Ammon's horn (tissue), 1 donor: ENCODE measurements at places on chromosomes 3 and 15.

- no peak for DNase-seq
Measured at GRCh38 chr3:59688636-59689035, 638.8 kb upstream of the CFAP20DC start.

DNA sequence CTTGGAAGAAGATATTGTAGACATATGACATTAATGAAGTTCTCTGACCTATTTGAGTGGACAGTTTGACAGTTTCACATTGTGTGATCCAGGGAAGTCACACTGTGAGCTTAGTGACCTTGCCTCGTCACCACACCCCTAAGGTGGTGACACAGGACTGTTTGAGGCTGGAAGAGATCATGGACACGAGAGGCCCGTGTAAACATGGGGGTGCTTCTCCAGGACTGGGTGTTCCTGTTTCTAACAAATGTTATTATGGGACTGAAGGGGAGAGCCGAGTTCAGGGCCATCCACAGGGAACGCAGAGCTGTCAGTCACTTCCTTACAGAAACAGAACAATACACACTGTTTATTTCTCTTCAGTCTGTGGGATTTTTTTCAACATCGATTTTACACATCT is 96.5 kb upstream of the DNAJC19 start:
- no peak for DNase-seq

DNA sequence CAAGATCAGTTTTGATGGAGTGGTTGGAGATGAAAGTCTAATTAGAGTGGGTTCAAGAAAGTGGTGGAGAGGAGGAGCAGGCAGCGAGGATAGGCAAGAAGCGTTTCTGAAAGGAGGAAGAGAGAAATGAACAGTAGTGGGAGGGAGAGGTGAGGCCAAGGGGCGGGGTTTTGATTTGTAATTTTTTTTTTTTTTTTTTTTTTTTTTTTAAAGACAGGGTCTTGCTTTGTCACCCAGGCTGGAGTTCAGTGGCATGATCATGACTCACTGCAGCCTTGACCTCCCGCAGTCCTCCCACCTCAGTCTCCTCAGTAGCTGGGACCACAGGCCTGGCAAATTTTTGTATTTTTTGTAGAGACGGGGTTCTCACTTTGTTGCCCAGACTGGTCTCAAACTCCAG is 36.6 kb downstream of the MRAS start:
- DNase-seq, result no peak

DNA sequence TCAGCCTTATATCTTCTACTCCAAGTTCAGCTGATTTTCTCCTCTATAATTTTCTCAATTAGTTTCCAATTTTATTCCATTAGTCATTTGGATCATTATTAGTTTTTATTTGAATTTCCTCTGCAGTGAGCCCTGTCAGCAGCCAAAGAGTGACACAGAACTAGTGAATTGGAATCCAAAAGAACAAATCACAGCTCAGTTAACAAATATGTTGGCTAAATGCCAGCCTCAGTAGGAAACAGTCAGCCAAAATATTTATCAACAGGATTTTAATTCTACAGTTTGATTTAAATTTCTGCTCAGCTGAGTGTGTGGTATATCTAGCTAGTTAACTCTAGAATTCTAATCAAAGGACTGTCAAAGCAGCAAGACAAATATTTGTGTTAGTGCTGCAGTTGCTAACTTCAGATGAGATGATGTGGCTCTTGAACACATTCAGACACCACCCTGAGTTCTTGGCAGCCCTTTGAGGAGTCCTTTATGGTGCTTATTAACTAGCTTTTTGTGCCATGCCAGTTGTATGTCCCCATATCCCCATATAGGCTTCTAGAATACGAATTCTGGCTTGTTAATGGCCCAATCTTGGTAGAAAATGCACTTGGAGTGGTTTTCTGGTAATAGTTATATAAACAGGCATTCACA is 194.5 kb downstream of the CPNE4 start:
- DNase-seq, result no peak

DNA sequence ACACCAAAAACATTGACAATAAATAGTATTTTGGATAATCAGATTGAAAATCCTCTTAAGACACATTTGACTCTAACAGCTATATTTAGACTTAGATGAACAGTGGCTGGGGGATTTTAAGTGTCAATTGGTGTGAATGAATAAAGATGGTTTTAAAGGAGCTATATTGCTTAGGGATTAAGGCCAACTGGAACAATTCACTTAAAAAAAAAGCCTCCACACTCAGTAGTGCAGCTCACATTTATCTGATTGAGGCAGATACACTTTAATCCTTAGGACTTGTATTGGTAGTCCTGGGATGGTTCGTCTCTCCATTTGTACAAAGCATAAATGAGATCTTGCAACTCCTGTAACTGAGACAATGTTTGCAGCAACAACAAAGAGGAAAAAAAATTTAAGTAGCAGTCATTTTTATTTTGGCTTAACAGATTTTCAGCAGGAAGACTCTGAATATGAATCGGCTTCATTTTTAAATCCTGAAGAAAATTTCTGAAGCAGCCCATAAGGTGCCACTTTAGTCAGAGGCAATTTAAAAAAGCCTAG is 112.0 kb downstream of the UACA start:
- DNase-seq, result no peak

DNA sequence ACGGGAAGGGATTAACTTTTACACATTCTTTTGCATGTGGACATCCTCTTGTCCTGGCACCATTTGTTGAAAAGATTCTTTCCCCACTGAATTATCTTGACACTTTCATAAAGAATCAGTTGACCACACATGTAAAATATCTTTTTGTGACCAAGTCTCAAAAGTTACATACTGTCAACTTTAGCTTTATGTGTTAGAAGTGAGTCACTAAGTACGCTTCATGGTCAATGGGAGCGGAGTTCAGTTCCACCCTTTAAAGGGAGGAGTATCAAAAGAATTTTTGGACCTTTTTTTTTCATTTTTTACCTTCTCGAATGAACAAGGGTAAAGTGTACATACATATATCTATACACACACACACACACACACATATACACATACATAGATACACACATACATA is 35.4 kb downstream of the MAPK6 start:
- DNase-seq, result no peak

GRCh38 chr3:197364410-197365071 is 66.1 kb upstream of the DLG1 start:
- no peak for DNase-seq

GRCh38 chr15:40958146-40958545 is 4.9 kb downstream of the CHAC1 start:
- DNase-seq, result no peak

GRCh38 chr3:123349566-123350435 is 99.1 kb downstream of the ADCY5 start:
- no peak for DNase-seq

- DNase-seq, result no peak
Measured at GRCh38 chr3:188936597-188937107, 235.1 kb upstream of the TPRG1 start.

DNA sequence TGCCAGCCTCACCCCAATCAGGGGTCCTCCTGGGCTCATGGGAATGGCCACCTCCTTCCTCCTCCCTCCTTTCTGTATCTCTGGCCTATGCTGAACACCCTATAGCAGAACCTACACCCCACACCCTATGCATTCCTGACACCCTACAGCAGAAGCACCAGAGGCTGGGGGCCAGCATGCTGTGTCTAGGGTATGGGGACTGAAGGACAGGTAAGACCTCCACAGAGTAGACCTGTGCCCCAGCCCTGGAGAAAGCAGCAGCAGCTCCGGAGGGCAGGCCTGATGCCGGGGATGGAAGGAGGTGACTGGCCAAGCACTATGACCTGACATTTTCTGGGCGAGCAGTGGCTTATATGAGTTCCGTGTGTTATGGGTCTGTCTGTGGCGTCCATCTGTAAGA is 66.9 kb downstream of the TLE3 start:
- no peak for DNase-seq

DNA sequence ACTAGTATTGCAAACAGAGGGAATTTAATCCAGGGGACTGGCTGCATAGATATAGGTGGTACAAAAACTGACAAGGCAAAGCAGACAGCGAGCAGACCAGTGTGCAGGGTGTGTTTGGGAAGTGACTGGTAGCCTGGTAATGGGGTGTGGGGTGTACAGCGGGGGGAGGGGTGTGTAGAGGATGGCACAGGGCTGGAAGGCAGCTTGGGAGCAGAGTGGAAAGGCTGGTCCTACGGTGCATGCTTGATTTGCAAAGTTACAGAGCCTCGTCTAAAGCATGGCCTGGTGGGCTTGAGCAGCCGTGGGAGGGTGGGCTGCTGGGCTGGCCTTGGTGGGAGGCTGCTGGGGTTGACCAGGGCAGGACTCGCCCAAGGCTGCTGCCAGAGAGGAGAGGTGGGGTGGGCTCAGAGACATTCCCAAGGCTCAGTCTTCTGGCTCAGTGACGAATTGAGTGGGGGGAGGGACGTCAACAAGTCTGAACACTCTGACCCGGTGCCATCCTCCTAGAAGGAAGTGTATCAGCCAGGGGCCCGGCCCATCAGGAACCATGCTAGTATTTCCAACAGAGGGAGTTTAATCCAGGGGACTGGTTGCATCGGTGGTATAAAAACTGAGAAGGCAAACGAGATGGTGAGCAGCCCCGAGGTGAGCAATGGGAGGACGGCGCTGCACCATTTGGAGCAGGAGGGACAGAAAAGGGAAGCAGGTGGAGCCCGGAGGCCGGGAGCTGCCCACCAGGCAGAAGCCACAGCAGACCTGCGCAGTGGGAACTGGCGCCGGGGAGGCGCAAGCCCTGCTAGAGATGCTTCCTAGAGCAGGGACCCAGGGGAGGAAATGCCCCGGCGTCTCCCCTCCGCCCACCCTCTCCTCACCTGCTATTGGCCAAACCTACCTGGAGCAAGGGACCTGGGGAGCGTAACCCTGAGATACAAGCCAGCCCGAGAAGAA is 29.2 kb downstream of the CPN2 start:
- DNase-seq, result no peak

DNA sequence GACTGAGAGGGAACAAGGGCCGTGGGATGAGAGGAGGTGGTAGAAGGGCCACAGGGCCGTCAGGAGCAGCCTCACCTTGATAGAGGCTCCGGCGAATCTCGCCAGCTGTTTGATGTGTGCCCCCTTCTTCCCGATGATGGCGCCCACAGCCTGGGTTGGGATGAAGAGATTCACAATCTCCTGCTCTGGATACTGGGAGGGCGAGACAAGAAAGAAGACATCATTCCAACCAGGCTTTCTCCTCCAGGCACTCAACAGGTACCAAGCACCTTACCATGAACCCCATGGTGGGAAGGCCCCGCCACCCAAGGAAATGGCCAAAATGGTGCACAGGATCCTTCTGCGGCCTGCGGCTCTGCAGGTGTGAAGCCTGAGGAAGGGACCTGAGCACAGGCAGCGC is 71.1 kb downstream of the SENP2 start:
- DNase-seq, result no peak

GRCh38 chr3:30248423-30248822 is 358.0 kb upstream of the TGFBR2 start:
- no peak for DNase-seq

GRCh38 chr15:48974882-48975281 is 11.2 kb upstream of the SHC4 start:
- DNase-seq, result no peak

- DNase-seq, result peak; percentile 7
Measured at GRCh38 chr3:185825006-185825638, at the start of gene IGF2BP2. TSS of gene IGF2BP2 (minus strand) at chr3:185825042. CDS start at chr3:185824960, 82 bp downstream.

GRCh38 chr15:91625506-91625905 is 228.0 kb upstream of the SLCO3A1 start:
- no peak for DNase-seq

- no peak for DNase-seq
Measured at GRCh38 chr15:67732671-67733374, 92.5 kb upstream of the SKOR1 start.

DNA sequence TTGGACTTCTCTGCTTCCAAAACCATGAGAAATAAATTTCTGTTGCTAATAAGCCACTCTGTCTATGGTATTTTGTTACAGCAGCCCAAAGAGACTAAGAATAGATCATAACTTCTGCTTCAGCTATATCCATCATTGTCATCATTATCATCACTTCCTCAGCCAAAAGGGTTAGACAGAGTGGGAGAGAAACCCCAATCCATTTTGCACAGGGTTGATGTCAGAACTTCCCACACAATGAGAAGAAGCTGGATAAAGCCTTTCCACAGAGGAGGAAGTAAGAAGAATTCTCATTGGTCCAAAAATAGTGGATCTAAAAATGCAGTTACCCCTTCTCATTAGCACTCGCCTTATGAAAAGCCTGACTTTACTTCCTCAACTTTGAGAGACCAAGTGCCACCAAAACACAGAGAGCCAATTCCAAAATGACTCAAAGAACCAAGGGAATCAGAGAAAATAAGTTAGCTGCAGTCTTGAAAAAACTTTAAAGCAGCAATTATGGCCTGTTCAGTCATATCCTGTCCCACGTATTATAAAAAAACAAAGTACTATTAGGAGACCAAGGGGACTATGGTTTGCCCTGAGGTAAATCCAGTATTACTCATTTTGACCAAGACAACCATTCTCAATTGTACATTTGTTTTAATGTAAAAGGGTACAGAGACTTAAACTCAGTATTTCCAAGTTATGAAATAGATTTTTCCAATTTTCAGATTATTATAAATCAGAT is 80.2 kb downstream of the WNT5A start:
- no peak for DNase-seq

DNA sequence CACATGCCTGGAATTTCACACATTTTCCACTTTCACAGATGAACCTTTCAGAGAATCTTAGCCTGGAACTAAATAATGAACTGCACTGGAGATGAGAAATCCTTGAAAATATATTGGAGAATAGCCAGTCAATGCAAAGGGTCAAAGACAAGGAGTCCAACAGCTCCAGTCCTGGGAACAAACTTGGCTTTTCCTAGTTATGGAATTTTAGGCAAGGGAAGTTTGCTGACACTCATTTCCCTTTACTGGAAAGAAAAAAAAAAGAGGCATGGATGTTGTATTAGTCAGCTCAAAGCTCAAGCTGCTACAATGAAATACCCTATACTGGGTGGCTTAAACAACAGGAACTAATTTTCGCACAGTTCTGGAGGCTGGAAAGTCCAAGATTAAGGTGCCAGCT is 690.8 kb upstream of the ARPP21 start:
- DNase-seq, result no peak

DNA sequence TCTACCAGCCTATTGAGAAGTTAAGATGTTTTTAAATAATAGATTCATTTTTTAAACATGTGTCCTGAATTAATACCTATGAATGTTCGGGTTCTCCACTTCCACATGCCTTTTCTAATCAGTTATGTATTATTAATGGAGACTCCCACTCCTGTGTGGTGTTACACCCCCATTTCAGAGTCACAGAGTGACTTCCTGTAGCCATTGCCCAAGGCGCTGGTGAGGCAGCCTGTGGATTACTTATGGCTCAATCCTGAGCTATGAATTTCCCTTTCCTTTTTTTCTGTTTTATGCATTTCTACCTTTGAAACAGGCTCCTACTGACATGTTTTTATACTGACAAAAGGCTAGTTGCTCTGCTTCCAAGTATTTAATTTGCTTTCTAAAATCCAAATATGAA is 162.3 kb downstream of the GABRG3 start:
- no peak for DNase-seq

GRCh38 chr3:174206607-174207192 is 652.4 kb upstream of the NAALADL2 start:
- DNase-seq, result no peak

DNA sequence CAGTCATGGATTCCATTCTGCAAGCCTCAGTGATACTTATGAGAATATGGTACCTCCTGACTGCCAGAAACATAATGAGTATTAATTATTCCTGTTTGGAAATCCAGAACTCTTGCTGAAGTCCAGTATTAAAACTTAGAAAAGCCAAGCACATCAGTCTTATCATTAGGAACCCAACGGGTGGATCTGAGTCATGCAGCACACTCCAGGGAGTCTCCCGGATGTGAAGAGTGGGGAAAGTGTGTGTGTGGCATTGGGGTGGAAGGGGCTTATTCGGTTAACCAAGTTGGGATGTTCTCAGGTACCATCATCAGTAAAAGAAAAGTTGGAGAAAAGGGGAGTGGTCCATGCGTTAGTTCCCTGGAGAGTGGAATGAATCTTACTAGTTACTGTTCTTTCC is 181.1 kb downstream of the PLCL2 start:
- no peak for DNase-seq
